ENCODE measurements at places on chromosomes 1 and 21.

DNA sequence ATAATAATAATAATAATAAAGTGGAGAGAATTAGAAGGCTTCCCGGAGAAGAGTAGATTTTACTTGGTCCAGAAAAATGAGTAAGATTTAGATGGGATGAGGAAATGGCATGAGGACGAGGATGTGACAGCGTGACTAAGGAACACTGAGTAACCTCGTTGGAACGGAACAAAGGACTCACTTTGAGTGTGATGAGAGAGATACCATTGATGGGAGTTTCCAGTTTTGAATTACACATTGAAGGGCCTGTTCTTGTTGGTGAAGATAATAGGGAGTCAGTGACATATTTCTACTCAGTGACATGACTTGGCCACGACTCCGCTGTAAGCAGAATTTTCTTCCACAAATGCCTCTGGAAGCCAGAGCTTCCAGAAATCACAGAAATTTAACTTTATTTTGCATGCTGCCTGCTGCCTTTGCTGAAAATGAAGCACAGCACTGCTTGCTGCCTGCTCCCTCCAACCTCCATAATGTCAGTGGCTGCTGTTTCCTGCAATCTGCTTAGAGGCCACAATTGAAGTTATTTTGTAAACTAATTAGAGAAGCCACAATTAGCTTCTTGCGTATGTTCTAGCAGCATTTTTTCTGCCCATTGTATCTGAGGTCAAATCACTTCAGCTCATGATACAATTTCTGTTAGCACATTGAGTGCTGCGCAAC lies 33.7 kb upstream of the FBXO28 start:
- DNase-seq, result no peak

GRCh38 chr1:240193679-240194078 lies 102.0 kb downstream of the FMN2 start:
- DNase-seq, result no peak

- DNase-seq, result no peak
Observed at GRCh38 chr1:206708058-206708457, 23.4 kb downstream of the MAPKAPK2 start.

DNA sequence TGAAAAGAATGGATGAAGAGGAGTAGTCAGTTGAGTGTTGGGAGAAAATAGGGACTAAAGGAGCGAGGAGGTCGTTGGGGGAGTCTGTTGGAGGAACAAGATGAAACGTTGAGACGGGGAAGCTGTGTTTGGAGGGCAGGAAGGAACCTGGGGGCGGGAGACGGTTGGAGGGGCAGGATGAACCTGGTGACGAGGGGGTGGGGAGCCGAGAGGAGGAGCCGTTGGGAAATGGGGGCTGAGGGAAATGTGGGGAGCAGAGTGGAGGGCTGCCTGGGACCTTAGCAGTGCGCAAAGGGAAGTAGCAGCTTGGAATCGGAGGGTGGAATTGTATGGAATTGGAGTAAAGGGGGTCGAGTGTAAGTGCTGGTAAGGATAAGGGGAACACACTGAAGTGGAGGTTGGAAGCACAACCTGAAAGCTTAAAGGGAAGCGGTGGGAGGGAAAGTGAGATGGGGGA lies 630 bp downstream of the MTF2 start:
- DNase-seq, result no peak

- DNase-seq, result peak; percentile 10
Observed at GRCh38 chr1:154809436-154810413, 60.4 kb downstream of the KCNN3 start.

DNA sequence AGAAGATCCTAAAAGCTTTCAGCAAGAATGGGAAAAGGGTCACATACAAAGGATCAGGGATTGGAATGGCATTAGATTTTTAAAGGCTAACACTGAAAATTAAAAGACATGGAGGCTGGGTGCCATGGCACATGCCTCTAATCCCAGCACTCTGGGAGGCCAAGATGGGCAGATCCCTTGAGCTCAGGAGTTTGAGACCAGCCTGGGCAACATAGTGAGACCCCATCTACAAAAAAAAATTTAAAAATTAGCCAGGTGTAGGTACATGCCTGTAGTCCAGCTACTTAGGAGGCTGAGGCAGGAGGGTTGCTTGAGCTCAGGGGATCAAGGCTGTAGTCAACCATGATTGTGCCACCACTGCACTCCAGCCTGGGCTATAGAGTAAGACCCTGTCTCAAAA lies 12.4 kb downstream of the LURAP1 start:
- no peak for DNase-seq

GRCh38 chr1:183882335-183883167 lies 77.6 kb downstream of the RGL1 start:
- no peak for DNase-seq

DNA sequence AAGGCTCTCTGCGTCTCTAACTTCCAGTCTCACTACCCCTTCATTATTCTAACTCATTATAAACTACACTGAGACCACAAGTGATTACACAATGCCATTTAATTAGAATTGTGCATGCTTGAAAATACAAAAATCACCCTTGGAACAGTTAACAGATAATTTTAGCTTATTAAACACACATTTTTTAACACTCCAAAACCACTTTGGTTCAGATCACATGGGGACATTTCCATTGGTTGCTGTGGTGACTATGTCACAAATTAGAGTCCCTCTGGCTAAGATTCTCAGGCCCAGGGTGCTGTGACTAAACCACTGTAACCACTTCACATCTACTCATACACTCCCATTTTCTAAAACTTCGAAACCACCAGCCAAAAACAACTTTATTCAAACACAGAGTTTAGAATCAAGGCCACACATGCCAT lies 43.0 kb downstream of the JAK1 start:
- DNase-seq, result no peak

GRCh38 chr1:117826540-117827078 lies 102.8 kb downstream of the GDAP2 start:
- peak; percentile 92 for DNase-seq

- peak; percentile 96 for DNase-seq
Observed at GRCh38 chr1:100622037-100622436, 84.1 kb downstream of the GPR88 start.

DNA sequence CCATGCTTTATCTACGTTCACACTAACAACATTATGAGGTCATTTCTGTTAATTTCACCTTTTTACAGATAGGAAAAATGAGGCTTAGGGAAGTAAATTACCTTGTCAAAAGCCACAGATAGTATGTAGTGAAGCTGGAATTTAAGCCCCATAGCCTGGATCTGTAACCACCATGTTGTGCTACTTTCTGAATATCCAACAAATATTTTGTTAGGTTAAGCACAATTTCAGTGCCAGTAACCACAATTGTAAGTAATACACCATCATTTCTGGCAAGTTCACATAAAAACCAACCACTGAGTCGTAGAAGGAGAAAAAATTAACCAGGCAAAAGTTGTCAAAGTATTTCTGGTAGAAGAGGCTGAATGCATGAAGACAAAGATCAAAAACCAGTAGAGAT lies 593.1 kb upstream of the CAMK1G start:
- DNase-seq, result peak; percentile 42

GRCh38 chr1:15702722-15703550 lies 18.8 kb downstream of the PLEKHM2 start:
- DNase-seq, result no peak

DNA sequence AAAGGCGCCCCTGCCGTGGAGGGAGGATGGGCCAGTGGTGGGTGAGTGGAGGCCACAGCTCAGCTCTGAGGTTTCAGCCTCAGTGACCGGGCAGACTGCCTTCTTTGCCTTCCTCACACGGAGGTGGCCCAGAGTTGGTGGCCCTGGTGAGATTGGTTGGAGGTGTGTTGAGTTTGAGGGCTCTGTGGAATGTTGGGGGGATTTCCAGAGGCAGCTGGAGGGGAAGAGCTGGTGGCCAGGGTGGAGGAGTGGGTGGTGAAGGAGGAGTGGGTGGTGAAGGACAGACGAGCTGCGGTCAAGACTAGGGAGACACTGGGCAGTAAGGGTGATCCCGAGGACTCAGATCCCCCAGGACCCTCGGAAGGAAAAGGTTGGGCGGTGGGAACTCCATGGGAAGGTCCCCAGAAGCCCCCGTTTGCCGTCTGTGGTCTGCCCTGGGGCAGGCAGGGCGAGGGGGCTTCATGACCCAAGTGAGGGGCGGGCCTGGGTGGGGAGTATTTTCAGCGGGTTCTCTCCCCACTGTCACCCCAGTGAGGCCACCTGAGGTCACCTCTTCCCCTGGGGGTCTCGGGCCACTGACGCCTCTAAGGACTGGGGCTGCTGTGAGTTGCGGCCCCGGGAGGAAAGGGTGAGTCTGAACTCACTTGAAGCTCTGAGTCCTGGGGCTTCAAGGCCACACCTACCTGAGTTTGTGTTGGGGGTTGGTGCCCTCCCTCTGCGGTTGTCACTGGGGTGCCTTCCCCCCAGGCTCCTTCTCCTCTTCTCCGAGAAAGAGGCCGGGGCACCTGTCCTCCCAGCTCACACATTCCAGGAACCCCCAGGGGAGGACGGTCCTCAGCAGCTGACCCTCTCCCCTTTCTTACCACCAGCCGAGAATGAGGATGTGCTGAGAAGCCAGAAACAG lies 22.7 kb upstream of the PIK3CD start:
- DNase-seq, result no peak

DNA sequence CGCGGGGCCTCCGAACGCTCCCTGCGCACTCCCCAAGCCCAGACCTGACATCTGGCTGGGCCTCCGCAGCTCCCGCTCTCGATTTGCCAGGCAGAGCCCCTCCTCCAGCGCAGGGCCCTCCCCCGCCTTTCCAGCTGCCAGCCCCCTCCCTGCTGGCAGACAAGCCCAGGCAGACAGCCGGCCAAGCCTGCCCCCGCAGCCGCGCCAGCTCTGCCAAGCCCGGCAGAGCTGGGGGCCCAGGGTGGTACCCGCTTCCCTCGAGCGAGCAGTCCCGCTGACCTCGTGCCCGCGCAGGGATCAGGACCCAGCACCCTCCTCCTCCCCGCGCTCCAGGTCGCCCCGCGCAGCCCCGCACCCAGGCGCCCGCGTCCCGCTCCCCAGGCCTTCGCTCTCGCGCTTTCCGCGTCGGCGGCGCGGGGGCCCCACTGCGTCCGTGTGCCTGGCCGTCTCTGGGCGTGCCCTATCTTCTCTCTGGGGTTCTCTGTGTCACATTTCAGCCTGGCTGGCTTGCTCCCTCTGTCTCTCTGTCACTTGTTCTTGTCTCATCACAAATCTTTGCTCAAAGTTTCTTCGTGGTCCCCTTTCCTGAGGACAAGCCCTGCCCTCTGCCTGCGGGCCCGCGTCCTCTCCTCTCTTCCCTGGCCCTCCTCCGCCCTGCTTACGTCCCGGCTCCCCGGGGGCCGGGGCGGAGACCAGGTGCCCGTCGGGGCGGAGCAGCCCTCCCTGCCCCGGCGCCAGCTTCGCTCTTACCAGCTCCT lies 580 bp downstream of the INKA2 start:
- DNase-seq, result no peak

GRCh38 chr21:43845386-43845785 lies 19.6 kb upstream of the AGPAT3 start:
- no peak for DNase-seq

DNA sequence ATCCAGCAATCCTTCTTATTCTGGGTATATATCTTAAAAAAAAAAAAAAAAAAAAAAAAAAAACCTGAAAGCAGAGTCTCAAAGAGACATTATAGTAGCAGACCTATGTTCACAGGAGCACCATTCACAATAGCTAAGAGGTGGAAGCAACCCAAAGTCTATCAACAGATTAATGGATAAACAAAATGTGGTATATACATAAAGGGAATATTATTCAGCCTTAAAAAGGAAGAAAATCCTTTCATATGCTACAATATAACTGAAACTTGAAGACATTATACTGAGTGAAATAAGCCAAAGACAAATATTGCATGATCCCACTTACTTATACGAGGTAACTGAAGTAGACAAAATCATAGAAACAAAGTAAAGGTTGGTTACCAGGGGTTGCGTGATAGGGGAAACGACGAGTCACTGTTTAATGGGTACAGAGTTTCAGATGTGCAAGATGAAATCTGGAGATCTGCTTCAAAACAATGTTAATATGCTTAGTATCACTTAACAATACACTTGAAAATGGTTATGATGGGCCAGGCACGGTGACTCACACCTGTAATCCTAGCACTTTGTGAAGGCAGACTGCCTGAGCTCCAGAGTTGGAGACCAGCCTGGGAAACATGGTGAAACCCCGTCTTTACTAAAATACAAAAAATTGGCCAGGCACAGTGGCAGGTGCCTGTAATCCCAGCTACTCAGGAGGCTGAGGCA lies 29.5 kb downstream of the PIK3R3 start:
- peak; percentile 3 for DNase-seq

DNA sequence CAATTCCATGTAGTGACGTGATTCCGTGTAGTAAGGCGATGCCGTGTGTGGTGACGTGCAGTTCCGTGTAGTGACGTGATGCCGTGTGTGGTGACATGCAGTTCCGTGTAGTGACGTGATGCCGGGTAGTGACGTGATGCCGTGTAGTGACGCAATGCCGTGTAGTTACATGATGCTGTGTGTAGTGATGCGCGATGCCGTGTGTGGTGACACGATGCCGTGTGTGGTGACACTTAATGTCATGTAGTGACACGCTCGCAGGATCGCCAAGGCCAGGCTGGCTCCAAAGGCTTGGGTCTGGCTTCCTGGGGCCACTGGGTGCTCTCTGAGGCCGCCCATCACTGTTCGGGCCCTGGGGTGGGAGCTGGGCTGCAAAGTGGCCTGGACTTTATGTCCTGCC lies 14.2 kb downstream of the COL18A1 start:
- DNase-seq, result no peak

DNA sequence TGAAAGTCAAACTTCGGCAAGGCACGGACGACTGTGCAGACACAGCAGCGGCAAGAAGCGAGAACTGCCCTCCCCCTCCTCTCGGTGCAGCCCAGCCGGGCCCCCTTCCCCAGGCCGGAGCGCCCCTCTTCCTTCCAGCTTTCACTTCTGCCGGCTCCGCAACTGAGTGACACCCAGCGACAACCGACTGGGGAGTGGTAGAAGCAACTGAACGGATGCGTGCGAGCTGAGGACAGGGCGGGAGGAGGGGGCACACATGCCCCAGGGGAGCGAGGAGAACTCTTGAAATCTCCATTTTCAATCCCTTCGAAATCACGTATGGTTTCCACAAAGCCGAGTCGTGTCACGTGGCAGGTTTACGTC lies 146.6 kb downstream of the PGBD5 start:
- no peak for DNase-seq

DNA sequence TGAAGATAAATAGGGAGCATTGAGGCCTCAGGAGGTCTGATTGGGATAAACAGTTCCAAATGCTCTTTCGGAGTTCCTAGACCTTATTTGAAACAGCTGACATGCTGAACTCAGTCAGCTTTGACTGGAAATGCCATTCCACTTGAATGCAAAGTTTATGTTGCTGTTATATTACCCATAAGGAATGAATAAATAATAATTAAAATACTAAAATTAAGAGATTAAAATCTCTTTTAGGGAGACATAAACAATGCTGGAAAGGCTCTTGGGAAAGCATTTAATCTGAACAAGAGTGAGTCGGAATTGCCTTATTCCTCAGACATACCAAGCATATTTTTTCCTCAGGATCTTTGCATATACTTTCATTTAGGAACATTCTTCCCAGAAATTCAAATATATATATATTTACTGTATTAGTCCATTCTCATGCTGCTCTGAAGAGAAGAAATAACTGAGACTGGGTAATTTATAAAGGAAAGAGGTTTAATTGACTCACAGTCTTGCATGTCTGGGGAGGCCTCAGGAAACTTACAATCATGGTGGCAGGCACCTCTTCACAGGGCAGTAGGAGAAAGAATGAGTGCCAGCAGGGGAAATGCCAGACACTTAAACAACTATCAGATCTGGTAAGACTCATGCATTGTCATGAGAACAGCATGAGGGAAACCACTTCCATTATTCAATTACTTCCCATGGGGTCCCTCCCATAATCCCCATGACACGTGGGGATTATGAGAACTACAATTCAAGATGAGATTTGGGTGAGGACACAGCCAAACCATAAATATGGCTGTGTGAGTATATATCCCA lies 318.2 kb upstream of the PLXNA2 start:
- peak; percentile 54 for DNase-seq

GRCh38 chr1:119115311-119115710 lies 25.1 kb downstream of the WARS2 start:
- DNase-seq, result no peak
